Right lung (tissue), 10 donors: ENCODE measurements at places on chromosomes 5 and 9. TPM values are rescaled to one million over a fixed set of nuclear protein-coding genes. Genes with fewer than 3 reads are reported as not detected.

GRCh38 chr5:171492781-171493180, 73.3 kb downstream of the FGF18 start:
- no peak for DNase-seq

GRCh38 chr5:6264394-6264793, 114.0 kb downstream of the MED10 start:
- no peak for DNase-seq

The SV2C gene
- 0.53 TPM for polyA plus RNA-seq

The UNC5A gene
- polyA plus RNA-seq: 1.8 TPM

The HAPLN1 gene
- 0.88 TPM for polyA plus RNA-seq

DNA sequence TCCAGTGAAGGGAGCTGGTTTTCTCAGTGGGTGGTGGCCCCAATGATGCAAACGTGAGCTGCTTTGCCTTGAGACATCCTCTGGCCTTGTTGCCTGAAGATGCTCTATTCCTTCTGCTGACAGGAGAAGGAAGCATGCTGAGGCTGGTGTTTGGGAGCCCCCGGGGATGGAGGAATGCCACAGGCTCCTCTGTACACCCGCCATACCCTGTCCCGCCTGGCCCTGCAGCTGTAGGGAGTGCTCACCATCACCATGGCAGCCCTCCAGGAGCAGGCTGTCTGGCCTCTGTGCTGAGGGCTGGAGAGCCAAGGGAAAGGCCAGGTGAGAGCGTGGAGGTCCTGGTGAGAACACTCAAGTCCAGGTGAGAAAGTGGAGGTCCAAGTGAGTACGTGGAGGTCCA, 134.4 kb downstream of the MRPL36 start:
- DNase-seq: no peak

The NUTM2G gene
- 0.67 TPM for polyA plus RNA-seq

- no peak for DNase-seq
Observed at GRCh38 chr5:59487068-59487686, 406.3 kb downstream of the PDE4D start.
